CD4-positive, alpha-beta T cell treated with Interleukin-1 beta for 1 hour (primary cell): ENCODE measurements at places on chromosomes 1 and 21.

- no peak for DNase-seq
These were observed 1.6 kb downstream of the ABCA4 start for GRCh38 chr1:94119306-94119705.

DNA sequence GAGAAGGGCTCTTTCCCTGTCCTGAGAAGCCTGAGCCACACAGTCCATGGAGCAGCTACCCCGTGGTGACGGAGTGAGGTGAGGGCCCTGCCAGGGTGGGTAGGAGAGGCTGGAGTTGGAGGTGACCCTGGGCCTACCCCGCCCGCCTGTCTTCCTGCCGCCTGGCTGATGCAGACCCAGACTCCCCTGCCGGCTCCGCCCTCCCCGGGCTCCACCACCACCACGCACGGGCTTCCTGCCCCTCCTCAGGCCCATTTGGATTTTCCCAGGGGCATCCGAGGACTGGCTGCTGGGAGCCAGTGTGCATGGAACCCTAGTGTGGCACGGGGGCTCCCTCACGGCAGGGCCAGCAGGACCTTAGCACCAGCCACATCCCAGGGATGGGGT is 32.5 kb downstream of the PODN start:
- DNase-seq, result no peak

DNA sequence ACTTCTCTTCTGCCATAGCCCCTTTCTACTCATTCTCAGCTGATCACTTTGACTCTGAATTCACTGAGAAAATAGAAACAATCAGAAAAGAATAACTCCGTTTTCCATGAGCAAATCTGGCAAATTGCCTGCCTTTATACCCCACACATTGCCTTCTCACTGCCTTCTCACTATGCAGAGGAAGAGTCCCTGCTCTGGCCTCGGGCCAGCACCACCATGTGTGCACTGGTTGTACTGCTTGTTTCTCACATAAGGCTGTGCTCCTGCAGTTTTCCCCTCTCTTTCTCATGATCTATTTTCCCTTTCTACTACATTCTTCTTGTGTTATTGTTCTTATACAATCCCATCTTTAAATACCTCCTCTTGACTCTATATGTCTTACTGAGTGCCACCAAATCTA is 2.3 kb upstream of the HMGCS2 start:
- DNase-seq, result no peak

DNA sequence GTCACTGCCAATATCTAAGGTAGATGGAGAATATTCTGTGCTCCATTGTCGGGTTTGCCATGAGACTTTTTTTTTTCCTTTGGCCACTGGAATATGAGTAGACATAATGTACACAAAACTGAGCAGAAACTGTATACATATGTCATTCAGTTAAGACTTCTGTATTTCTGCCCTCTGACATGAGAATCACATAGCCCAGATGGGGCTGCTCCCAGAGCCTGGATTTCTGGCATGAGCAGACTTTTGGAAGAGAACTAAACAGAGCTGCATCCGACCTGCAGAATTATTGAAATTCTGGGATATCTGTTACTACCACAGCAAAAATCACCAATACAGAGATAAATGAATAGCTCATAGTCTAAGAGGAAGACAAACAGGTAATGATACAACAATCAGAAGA is 62.3 kb downstream of the DAB1 start:
- no peak for DNase-seq

DNA sequence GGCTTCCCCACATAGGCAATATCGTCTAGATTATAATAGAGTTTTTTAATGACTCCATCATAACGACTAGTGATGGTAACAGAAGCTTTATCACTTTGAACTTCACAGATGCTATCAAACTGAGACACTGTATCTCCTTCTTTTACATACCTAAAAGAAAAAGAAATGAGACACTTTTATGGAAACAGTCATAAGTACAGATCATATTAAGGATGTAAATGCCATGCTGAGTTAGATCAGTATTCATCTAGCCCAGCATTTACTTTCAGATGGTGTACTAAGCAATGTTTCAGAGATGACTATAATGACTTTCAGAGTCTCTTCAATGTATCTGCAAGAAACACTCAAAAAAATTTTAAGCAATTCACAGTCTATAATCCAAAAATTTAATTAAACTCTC is 18.9 kb downstream of the DBT start:
- no peak for DNase-seq

GRCh38 chr1:240468656-240469055 is 143.3 kb downstream of the GREM2 start:
- no peak for DNase-seq

DNA sequence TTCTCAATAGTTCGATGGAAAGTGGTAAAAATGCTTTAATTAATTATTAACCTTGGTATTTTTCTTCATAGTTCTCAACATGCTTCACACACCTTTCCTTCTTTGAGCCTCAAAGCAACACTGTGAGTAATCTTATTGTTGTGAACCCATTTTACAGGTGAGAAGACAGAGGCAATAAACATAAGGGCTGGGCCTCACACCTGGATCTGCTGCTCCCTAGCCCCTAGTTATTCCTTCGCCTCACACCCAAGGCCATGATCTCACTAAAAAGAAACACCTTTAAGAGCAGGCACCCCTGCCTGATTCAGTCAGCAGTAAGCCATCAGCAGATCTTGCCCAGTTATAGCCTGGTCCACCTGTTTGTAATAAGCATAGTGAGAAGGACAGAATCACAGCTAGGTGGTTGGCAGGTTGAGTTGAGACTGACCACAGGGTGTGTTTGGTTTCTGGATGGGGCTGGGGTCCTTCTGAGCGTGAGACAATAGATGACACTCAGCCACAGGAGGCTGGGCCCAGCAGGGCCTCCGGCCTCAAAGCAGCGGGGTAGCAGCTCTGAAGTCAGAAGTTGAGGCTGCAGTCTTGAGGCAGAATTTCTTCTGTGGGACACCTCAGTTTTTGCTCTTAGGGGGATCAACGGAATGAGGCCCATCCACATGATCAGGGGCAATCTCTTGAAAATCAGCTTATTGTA is 203.9 kb downstream of the RHOU start:
- DNase-seq, result no peak

DNA sequence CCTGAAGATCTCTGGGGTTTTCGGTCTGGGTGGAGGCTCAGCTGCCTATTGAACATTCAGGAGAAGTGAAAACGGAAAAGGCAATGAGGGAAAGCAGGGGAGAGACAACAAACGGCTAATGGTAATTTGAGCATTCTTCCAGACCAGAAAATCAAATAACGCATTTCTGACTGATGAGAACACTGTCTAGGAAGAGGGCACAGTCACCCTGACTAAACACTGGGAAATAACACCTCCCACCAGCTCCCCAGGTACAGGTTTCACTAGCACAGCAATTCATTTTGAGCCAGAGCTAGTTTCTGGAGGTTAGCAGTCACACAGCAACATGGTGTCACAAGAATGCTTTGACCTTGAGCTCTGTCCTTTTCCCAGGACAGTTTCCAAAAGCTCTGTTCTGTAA is 21.1 kb downstream of the NCF2 start:
- no peak for DNase-seq

- DNase-seq, result no peak
These were observed 2.1 kb downstream of the TLCD4 start for GRCh38 chr1:95119273-95119672.

DNA sequence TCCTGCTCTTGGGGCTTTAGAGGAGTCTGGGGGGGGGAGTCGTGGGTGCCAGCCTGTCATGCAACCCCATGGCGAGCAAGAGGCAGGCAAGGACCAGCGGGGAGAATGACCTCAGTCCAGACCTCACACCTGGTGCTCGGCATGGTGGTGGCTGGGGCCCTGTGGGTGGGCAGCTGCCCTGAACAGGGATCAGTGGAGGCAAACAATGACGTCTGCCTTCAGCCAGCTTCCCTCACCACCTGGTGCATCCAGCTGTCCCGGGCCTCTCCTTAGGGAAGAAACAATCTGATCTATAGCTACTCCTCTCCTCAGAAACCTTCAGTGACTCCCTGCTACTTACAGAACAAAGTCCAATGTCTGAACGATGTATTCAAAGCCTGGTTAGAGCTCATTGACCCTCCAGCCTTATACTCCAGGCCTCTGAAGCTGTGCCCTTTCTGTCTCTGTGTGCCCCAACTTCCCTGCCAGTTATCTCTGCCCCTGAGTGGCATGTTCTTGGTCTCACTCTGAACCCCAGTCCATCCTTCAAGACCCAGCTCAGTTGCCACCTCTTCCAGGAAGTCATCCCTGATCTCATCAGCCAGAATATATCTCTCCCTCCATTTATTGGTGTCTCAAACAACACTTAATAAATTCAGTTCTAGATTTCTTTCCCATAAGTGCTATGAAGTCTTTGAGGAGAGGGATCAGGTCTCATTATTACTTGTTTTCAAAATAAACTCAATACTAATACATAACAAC is 6.6 kb downstream of the PADI2 start:
- DNase-seq, result no peak

DNA sequence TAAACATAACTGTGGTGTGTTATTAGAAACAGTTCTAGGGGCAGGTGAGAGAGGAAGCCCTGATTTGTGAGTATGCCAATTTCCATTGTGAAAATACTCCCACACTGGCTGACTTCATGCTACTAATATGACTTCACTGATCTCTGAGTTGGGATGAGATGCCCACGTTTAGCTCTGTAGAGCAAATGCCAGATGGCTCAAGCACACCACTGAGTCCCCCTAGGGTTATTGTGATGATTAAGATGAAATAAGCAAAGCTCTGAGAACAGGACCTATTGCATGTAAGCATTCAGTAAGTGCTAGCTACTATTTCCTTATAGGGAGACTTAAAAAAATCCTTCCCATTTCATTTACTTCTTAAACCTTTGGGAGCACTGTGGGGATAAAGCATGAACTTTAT is 117.6 kb downstream of the CENPF start:
- no peak for DNase-seq

- DNase-seq, result no peak
These were observed 634.4 kb downstream of the MATN1 start for GRCh38 chr1:30089024-30089430.

GRCh38 chr1:62356257-62356835 is 37.1 kb upstream of the KANK4 start:
- DNase-seq, result no peak

GRCh38 chr1:205775717-205776056 is 405 bp upstream of the RAB29 start:
- DNase-seq, result no peak

DNA sequence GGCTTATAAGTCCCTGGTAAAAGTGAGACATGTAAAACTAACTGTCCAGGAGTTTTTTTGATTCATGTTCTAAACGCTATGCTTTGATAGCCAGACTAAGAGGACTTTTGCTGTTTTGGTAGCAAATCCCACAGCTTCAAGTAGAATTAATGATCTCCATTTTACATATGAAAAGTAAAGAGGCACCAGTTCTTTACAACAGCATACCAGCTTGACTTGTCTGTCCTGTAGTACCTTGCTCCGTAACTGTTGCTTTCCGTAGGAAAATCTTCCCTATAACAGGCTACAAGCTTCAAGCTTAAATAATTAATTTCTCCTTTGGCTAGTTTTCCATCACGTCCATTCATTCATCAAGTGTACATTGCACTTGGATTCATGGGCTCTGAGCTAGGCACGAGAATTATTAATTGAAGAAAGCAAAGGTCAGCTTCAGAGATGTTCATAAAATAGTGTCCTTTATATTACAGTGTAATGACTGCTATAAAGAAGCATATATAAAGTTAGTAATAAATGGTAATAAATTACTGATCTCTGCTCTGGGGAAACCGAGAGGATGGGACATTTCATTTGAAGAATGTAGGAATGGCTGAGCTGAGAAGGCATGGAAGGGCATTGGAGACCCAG is 29.2 kb downstream of the B3GALT5 start:
- DNase-seq, result no peak

GRCh38 chr1:177959811-177960515 is 9.9 kb downstream of the SEC16B start:
- DNase-seq, result no peak

DNA sequence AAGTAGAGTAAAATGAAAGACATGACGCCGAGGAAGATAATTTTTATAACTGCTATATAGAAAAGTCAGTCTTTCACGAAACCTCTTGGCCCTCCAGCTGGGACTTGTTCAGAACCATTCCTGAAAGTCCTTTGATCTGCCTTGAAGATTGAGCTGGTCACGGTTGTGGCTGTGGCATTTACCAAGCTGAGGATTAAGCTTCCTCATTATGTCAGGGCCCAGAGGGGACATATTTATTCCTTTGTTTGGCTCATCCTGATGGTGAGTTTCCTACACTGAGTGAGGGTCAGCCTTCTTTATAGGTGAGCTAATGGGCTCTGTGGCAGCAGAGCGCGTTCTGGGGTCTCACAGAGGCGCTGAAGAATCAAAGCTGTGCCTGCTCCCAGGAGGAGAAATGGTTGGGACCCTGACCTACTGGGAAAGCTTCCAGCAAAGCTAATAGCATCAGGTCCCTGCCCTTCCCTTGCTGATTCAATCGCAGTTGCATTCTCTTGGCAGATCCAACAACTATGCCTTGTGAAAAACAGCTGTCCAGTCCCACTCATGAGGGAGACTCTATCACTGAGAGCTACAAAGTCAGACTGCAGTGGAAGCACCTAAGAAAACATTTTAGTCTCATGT is 43.2 kb upstream of the PBX1 start:
- no peak for DNase-seq

- no peak for DNase-seq
These were observed 13.5 kb upstream of the ATP2B4 start for GRCh38 chr1:203612932-203613682.
